Fibroblast of skin of right quadriceps (primary cell): ENCODE measurements at places on chromosomes 3 and 15.
A peak's percentile ranks its signal among the peaks of the same experiment; 100 is the strongest.

- peak; percentile 54 for DNase-seq
These were observed 377.1 kb upstream of the PROK2 start for GRCh38 chr3:72161881-72162595.

- DNase-seq = no peak
These were observed 183.6 kb downstream of the ATP10A start for GRCh38 chr15:25679492-25679891.

- no peak for DNase-seq
These were observed 1.5 kb downstream of the FOXL2NB start for GRCh38 chr3:138948371-138949001.

GRCh38 chr3:171343693-171344092, 116.5 kb downstream of the TNIK start:
- DNase-seq = no peak
